Neural crest cell (in vitro differentiated cells): ENCODE measurements at places on chromosomes 7 and 10. TPM values are rescaled to one million over a fixed set of nuclear protein-coding genes. Genes with fewer than 3 reads are reported as not detected.

ZNF736 gene
- not detected in 2 replicates for total RNA-seq

- no peak overlapping the region for H3K27ac ChIP-seq
- H3K4me1 ChIP-seq = no peaks in the 10 kb centered on the region
- H3K4me3 ChIP-seq = no peak overlapping the region
- peaks cover 27% of the 10 kb centered on the region for H3K27me3 ChIP-seq
Measured at GRCh38 chr7:155141562-155141961, 71.4 kb downstream of the HTR5A start.

GRCh38 chr7:85014936-85015660, 171.8 kb downstream of the SEMA3D start:
- H3K4me3 ChIP-seq = no peak overlapping the region
- H3K27me3 ChIP-seq = no peaks in the 10 kb centered on the region
- H3K4me1 ChIP-seq = no peaks in the 10 kb centered on the region

DNA sequence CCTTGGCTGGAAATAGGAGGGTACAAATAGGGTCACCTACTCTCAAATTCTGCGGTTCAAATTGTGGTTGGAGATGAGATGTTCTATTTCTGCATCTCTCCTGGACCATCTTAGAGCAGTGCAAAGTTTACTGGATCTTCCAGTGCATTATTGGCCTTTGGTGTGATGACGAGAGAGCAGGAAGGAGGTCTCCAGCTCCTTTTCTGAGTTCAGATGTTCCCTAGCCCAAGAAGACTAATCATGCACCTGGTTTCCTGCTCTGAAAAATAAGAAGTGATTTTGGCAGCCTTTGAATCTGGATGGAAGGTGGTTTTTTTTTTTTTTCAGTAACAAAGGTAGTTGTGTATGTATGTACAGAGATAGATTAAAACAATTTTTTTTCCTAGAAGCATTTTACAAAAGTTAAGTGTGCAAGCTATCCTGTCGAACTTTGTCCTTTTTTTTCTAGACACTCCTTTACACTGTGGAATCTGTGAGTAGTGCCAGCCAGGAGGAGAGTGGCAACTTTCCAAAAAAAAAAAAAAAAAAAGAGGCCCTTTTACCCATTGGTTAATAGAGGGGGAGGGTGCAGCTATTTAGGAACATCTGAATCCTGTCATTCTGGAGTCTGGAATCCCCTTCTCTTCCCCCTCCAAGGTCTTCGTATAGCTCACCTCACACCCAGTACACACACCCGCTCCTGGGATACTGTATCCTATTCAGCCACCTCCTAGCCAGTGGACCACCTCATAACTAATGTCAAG, 26.3 kb downstream of the PAPSS2 start:
- no peaks in the 10 kb centered on the region for H3K4me1 ChIP-seq
- H3K4me3 ChIP-seq = no peak overlapping the region
- no peak for DNase-seq
- H3K27me3 ChIP-seq = no peaks in the 10 kb centered on the region

GPC2 gene
- 97.8 and 106 TPM in 2 replicates for total RNA-seq

LIPK gene
- total RNA-seq = not detected in 2 replicates

- H3K27me3 ChIP-seq = peaks cover 4% of the 10 kb centered on the region
- no peaks in the 10 kb centered on the region for H3K36me3 ChIP-seq
- H3K27ac ChIP-seq = no peak overlapping the region
- no peak for DNase-seq
- no peaks in the 10 kb centered on the region for H3K4me1 ChIP-seq
Measured at GRCh38 chr7:26284995-26285632, 6.5 kb upstream of the SNX10 start.

FAM170B gene
- not detected in 2 replicates for total RNA-seq

IL15RA gene
- total RNA-seq = not detected in 2 replicates

HERPUD2 gene
- total RNA-seq = 28.0 and 29.0 TPM in 2 replicates

DNA sequence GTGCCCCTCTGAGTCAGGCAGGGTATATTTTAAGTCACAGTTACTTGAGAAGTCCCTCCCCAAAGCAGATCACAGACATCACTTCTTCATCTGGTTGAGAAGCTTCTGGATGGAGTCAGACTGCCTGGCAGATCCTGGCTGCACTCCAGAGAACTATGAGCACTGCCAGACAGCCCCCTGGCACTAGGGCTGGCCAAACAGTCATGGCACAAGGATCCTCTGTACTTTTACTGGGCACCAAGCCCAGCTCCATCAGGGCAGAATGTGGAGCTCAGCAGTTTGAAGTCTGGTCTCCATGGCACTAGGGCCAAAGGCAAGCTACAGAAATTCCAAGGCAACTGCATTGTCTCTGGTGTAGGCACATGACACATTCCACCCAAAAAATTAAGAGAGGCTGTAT, 162.1 kb downstream of the NRG3 start:
- no peaks in the 10 kb centered on the region for H3K27me3 ChIP-seq
- no peak overlapping the region for H3K4me3 ChIP-seq
- H3K27ac ChIP-seq = no peak overlapping the region
- no peaks in the 10 kb centered on the region for H3K4me1 ChIP-seq
- no peaks in the 10 kb centered on the region for H3K36me3 ChIP-seq
